NCI-H187 (cell line): ENCODE measurements at places on chromosomes 6 and 20.
A peak's percentile ranks its signal among the peaks of the same experiment; 100 is the strongest.

- DNase-seq, result no peak
These were observed 191.3 kb upstream of the MYLIP start for GRCh38 chr6:15937602-15938001.

- no peak for DNase-seq
These were observed 9.1 kb upstream of the BPIFB4 start for GRCh38 chr20:33070111-33071053.

DNA sequence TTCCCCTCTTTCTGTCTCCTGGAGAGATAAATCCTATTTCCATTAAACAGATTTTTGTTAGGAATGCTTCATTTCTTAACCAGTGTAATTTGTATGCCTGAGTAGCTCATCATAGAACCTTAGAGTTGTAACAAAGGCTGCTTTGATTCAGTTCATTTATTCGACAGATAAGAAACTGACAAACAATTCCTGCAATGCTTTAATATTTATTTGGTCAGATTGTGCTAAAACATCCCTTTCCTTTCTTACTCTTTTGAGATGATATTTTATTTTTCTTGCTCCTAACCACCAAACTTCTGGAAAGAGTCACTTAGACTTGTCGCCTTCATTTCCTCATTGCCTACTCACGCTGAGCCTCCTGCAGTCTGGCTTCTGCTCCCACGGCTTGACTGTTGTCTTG, 89.0 kb upstream of the SUPT3H start:
- DNase-seq, result no peak

DNA sequence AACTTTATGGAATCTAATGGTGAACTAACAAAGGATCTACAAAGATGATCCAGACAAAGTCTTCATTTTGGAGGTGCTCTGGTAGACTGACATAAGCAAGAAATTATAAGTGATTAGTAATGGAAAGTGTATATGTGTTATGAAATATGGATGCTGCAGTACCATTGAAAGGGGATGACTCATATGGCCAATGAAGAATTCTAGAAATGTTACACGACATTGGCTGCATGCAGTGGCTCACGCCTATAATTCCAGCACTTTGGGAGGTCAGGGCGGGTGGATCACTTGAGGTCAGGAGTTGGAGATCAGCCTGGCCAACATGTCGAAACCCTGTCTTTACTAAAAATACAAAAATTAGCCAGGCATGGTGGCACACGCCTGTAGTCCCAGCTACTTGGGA, 23.5 kb downstream of the CFAP206 start:
- no peak for DNase-seq

- no peak for DNase-seq
These were observed 123.8 kb upstream of the NAA20 start for GRCh38 chr20:19893356-19893755.

- no peak for DNase-seq
These were observed 33.3 kb downstream of the LRP11 start for GRCh38 chr6:149830731-149831307.

DNA sequence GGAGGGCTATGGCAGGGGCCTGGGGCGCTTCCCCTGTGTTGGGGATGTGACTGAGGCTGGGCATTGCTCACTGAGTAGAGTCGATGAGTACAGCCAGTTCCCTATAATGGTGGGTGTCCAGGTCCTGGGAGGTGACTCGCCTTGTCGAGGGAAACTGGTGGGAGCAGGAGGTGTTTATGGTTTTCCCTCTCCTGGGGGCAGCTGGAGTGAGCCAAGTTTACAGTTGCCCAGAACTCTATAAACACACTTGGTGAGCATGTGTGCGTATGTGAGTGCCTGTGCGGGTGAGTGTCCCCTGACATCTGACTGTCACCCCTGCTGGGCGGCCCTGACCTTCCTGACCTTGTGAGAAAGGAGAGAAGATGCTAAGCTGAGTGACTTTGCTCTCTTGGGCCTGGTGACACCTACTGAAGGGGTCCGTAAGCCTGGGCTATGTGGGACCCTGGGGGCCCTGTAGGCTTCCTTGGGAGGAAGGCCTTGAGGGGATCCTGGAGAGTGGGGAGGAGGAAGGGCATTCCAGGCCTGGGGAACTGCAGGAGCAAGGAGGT, 65.9 kb downstream of the VEGFA start:
- no peak for DNase-seq

- no peak for DNase-seq
These were observed 2.5 kb upstream of the MANEA start for GRCh38 chr6:95574811-95575210.

- DNase-seq, result peak; percentile 77
These were observed 347.5 kb downstream of the PRL start for GRCh38 chr6:21949211-21949801.

- no peak for DNase-seq
These were observed 34.9 kb downstream of the SNAI1 start for GRCh38 chr20:50017576-50018248.

GRCh38 chr6:169668203-169668847, 33.5 kb downstream of the WDR27 start:
- DNase-seq, result no peak

DNA sequence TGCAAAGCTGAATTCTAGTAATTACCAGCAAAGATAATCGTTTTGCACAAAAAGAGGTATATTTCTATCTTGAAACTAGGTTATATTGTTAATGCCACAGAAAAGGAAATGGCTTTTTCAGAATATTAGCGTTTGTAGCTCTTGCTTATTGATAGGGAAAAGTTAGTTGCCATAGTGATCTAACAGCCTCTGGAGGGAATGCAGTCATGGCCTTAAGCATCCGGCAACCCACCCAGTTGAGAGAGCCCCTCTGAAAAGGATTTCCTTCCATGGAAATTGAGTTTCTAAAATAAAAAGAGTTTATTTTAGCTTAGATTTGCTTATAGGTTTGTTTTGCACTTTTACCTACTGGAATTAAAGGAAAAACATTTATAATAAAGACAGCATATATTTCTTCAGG, 224.5 kb downstream of the BCKDHB start:
- DNase-seq, result no peak
